ENCODE measurements at places on chromosomes 5 and 9.

- DNase-seq, result no peak
Measured at GRCh38 chr5:45796959-45797553, 100.9 kb upstream of the HCN1 start.

DNA sequence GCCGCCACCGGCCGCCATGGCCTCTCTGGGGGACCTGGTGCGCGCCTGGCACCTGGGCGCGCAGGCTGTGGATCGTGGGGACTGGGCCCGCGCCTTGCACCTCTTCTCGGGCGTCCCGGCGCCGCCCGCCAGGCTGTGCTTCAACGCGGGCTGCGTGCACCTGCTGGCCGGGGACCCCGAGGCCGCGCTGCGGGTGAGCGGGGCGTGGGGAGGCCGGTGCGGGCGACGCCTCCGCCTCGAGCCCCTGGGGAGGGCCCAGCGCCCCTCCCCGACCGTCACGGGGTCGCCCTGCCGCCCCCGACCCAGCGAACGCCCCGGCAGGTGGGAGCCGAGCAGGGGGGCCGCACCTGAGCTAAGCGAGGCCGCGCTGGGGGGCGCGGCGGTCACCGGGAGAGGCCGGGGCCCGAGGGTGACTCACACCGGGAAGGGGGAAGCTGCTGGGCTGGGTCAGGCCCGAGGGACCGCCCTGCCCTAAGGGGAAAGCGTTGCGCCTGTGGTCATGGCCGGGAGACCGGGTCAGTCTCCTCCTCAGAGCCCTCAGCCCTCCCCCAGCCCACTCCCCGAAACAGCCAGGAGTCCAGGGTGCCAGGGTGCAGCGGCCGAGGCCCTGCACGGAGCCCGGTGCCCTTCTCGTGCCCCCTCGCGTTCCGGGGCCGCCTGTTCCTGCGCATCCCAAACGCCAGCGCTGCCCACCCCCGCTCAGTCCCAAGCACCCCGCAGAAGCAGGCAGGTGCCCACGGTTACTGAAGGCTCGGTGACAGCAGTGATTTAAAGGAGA lies 510 bp downstream of the NOXA1 start:
- DNase-seq, result no peak

DNA sequence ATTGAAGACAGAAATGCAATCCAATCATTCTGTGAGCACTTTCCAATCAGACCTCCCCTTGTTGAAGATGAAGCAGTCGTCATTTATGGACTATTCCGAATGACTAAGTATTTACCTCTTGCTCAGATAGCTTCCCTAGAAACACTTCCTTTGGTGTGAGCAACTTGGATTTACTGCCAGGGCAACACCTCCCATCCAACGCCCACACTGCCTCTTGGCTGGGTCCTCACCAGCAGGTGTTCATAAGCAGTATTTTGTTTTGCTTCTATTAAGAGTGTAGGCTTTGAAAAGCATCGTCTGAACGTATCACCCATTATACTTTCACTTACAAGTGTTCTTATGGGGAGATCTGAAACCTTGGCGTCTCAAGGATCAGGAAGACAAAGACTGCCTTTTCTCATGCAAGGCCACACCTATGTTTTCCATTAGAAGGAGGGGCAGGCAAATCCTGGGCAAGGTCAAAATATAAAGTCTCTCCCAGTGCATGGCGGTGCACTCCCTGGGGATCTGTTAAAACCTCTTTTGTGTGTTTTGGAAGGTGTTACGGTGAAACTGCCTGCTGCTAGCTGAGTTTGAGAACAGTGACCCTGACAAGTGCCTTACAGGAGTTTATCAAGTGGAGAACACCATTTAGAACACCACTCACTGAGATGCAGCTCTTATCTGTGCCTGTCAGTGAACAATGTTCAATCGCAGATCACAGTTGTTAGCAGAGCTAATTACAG lies 10.6 kb upstream of the MARCHF3 start:
- DNase-seq, result no peak

GRCh38 chr5:68883436-68883835 lies 210.4 kb upstream of the SLC30A5 start:
- no peak for DNase-seq

GRCh38 chr9:99509900-99510535 lies 287.9 kb downstream of the SEC61B start:
- DNase-seq, result peak; percentile 41

DNA sequence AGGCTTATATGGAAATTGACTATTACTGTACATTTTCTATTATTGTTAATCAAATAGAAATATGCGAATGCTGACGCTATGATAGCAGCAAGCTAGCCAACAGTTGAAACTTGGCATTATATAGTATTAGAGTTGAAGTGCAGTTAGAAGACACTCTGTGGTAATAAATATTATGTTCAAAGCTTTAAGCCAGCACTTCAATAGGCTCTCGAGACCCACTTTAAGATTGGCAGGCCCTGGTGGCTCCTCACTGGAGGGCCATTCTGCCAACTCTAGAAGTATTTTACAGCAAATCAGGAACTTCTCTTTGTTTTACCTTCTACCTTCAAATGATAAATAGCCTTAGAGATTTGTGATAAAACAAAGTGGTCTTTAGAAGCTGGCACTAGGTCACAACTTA lies 2029.0 kb upstream of the WWC1 start:
- DNase-seq, result no peak

GRCh38 chr5:2748861-2749513 lies 2.5 kb downstream of the IRX2 start:
- no peak for DNase-seq

GRCh38 chr9:136596217-136596616 lies 50.4 kb upstream of the NOTCH1 start:
- no peak for DNase-seq

DNA sequence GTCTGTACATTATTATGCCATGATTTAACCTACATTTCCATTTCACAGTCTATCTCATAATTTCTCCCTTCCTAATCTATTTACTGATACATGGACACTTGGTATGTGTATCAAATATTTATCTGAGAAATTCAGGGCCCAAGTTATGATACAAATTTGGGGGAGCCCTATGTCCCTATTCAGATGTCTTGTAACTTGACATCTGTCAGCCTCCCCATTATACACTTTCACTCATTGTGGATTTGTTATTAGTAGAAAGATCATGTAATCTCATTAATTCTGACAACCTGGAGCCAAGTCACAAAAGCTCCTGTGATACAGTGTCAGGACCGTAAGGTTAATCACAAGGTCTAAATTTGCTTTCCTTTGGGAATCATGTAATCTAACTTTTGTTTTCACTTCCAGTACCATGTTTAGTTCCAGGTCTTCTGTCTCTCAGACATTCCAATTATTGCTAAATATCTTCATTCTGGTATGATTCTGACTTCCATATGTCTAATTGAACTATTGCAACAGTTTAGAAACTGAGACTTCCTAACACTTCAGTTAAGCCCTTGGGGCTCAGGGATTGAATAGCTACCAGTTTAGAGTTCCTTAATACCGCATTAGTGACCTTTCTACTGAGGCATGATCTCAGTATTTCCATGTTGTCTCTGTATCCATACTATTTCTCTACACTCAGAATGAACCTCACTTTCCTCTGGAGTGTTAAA lies 182.9 kb upstream of the NUDT12 start:
- DNase-seq, result no peak

GRCh38 chr5:18195910-18196309 lies 561.6 kb downstream of the TAF11L14 start:
- DNase-seq, result no peak

DNA sequence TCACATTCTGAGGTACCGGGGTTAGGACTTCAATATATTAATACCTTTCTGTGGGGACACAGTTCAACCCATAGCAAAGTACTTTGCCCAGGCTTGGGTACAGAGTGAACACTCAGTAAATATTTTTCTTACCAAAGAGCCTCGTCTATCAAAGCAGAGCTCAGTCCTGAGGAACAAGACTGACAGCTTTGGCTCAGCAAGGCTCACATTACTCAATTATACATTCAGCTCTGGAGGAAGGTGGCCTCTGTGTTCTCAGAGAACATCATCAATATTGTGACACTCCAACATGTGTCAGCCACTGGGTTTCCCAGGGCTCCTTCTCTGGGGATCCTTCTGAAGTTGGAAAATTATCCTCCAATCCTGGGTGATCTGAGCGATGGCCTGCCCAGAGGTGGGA lies 186.4 kb downstream of the NMUR2 start:
- DNase-seq, result no peak

DNA sequence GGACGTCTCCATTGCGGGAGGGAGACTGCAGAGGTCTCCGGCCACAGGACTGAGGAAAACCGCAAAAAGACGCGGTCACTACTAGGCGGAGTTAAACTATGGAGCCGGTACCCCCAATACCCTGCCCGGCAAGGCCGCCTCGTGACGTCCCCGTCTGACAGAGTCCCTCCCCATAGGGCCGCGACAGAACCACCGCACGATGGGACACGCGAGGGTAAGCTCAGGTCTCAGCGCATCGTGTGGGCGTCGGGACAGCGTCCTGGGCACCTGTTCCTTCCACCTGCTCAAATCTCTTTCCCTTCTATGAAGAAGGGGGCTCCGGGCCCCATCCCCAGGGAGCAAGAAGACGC lies 35.2 kb upstream of the GLDC start:
- DNase-seq, result peak; percentile 63

GRCh38 chr5:180098991-180099732 lies 27.6 kb upstream of the RNF130 start:
- no peak for DNase-seq

DNA sequence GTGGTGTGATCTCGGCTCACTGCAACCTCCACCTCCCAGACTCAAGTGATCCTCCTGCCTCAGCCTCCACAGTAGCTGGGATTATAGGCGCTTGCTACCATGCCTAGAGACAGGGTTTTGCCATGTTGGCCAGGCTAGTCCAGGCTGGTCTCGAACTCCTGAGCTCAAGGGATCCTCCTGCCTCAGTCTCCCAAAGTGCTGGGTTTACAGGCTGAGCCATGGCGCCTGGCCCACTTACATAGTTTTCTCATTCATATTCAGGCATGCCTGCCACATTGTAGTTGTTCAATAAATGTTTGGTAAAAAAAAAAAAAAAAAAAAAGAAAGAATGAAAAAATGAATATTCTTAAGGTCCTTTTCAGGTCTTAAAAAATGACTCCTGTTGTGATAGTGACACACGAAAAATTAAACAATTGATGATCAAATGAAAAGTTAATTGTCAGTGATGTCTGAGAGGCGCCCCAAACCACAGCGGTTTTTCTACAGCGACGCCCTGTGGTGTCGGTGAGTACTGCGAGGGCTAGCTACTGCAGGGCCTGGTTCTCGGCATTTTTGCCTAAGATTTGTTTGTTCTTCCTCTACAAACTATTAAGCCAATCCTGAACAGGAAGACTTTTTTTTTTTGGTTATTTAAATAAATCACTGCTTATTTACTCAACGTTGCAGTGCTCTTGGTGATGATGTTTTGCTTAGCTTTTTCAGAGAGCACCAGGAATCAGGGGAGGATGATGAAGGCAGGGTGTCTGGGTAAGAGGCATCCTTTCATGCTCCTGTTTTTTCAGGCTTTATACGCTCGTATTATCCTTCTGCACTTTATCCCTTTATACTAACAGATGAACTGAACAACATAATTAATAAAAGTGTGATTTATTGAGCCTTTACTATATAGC lies 67.0 kb upstream of the DPYSL3 start:
- DNase-seq, result peak; percentile 37

GRCh38 chr5:36300927-36301540 lies 668 bp downstream of the RANBP3L start:
- no peak for DNase-seq

- no peak for DNase-seq
Measured at GRCh38 chr9:77589046-77589795, 58.9 kb downstream of the GNA14 start.

DNA sequence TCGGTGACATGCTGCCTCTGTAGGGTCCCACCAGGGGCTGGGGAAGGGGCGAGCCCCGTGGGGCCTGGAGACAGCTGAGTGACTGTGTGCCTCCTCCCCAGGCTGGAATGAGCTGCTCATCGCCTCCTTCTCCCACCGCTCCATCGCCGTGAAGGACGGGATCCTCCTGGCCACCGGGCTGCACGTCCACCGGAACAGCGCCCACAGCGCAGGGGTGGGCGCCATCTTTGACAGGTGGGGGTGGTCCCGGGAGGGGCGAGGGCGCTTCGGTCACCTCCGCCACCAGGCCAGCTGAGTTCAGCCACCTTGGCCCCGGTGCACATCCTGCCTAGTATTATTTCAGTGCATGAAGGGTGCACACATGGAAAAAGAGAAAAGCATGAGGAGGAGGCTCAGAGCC lies 102.8 kb downstream of the RXRA start:
- no peak for DNase-seq

GRCh38 chr9:38526591-38526990 lies 93.8 kb downstream of the ANKRD18A start:
- no peak for DNase-seq

GRCh38 chr9:99309141-99309939 lies 87.3 kb downstream of the SEC61B start:
- DNase-seq, result no peak
